ENCODE measurements at places on chromosomes 5 and 9.

GRCh38 chr5:172868436-172868923 lies 34.4 kb downstream of the ERGIC1 start:
- no peak for DNase-seq

- no peak for DNase-seq
These were observed 162.9 kb downstream of the FGF1 start for GRCh38 chr5:142522983-142523382.

GRCh38 chr9:107193251-107193650 lies 89.8 kb upstream of the RAD23B start:
- DNase-seq, result no peak

- no peak for DNase-seq
These were observed 3.8 kb downstream of the SELENOP start for GRCh38 chr5:42807722-42808447.

DNA sequence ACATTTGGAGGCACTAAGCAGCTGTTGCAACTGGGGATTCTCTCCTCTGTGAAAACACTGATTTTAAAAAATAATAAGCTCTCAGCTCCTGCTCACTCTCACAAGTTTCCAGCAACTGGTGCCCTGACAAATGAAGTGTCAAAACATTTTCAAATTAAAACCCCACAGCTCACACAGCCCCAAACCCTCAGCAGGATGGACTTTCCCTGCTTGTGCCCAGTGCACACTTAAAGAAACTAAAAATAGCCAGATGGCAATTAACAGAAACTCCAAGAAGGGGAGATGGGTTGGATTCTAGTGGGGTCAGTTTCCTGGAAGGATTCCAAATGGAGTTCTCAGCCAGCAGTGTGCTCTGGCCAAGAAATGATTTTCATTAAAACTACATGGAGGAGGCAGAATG lies 163.0 kb upstream of the PUM3 start:
- no peak for DNase-seq

- no peak for DNase-seq
These were observed 296.4 kb downstream of the TLR4 start for GRCh38 chr9:118000581-118000980.

DNA sequence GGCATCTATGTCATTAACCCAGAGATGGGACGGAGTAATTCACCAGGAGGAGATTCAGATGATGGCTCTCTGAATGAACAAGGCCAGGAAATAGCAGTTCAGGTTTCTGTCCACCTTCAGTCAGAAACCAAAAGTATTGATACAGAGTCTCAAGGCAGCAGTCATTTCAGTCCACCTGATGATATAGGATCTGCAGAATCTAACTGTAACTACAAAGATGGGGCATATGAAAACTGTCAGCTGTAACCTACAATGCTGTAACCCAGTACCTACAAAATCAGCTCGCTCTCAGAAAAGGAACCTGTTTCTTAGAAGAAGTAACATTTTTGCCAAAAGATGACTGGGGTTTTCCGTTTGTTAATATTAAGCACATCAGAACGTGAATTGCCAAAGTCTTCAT lies 14.7 kb downstream of the MFAP3 start:
- DNase-seq, result no peak

DNA sequence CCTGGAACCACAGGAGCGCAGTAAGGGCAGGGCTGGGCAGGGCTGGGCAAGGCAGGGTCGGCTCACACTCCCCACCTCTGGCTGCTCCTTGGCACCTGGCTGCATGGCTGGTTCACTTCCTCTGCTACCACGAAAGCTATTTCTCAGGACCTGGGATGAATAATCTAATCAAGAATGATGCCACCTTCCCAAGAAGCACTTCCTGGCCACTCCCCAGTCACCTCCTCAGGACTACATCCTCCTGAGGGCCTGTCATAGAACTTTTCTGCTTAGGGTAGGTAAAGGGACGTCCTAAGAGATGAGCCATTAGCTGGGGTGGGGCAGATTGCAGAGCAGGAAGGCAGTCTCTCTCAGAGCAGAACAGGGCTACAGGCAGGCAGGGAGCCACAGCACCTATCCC lies 288.2 kb upstream of the MAP3K1 start:
- no peak for DNase-seq

- DNase-seq, result no peak
These were observed 5.8 kb downstream of the TRAF1 start for GRCh38 chr9:120920806-120921178.

GRCh38 chr5:138029944-138030343 lies 2.9 kb downstream of the FAM13B start:
- no peak for DNase-seq

GRCh38 chr5:34450338-34450737 lies 205.8 kb upstream of the RAI14 start:
- no peak for DNase-seq

- DNase-seq, result no peak
These were observed 74.1 kb upstream of the SYK start for GRCh38 chr9:90727488-90727887.

All from GOT3 (cell line).